Mesenchymal stem cell (in vitro differentiated cells and primary cell): ENCODE measurements at places on chromosomes 11 and 22.

DNA sequence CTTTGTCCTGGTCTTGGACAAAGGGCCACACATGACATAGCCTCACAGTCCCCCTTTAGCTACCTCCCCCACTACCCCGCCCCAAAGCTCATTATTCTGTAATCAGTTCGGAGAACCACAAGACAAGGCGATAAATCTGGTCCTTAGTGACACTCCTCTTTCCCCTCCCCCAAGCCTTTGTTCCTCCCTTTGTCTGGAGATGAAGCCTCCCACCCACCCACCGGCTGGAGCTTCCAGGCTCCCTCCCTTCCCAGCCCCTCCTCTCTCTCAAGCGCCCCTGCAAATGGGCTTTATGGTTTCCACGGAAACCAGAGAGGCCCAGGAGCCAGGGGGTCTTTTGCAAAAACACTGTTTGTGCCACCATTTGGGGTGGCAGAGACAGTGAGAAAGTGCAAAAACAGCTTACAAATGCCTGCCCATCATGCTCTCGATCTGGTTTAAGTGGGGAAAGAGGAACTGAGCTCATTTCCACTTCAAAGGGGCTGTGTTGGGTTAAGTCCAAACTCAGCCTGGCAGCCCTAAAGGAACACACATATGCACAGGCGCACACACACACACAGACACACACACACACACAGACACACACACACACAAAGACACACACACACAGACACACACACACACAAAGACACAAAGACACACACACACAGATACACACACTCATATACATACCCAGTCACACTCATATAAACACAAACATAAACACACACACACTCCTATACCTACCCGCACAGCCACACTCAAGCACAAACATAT is 23.5 kb downstream of the APLNR start:
- DNase-seq = peak; percentile 10

- DNase-seq = no peak
Observed at GRCh38 chr11:13228572-13228971, 49.0 kb upstream of the BMAL1 start.

DNA sequence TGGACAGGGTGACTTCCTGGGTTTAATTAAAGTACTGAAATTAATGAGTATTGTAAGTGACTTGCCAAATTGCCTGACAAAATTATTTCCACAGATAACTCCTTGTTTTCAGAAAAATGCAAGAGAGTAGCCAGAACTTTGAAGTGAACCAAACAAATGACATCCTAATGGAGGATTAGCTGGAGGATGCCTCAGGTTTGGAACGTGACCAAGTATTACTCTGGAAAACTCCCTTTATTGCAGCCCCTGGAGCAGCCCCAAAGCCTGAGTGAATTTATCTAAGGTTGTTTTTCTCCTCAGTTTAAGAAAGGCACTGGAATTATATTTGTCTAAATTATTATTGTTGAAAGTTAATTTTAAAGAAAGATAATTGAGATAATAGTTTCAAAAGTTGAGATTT is 343.6 kb upstream of the MTNR1B start:
- no peak for DNase-seq

DNA sequence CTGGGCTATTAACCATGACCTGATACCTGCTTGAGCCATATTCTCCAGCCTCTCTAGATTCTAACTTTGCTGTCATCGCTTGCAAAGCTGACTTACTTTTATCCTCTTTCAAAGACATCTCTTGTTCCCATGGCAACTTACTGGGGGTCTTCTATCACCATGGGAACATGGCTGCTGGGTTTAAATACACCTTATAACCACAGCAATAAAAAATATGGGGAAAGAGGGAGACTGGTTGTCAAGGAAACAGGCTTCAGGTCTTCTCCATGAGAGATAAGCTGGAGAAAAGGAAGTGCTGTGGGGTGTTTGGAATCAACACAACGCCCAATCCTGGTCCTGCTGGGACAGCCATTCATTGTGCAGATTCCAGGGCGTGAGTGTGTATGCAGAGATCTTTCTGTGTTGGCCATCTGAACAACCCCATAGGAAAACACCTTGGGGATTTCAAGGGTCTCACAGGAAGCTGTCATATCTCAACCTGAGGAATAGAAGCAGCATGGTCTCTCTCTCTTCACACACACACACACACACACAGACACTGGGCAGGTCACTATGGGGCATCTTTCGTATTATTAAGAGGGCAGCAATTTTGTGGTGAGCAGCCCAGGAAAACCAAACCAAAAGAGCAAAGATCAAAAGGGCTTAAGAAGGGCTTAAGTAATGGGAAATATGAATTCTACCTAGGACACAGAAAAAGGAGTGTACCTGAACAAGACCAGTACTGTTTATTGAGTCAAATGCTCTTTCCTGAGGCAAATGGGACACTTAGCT is 344.7 kb upstream of the NCAM1 start:
- DNase-seq = no peak

GRCh38 chr22:23103199-23103954 is 33.1 kb downstream of the GNAZ start:
- DNase-seq = no peak

DNA sequence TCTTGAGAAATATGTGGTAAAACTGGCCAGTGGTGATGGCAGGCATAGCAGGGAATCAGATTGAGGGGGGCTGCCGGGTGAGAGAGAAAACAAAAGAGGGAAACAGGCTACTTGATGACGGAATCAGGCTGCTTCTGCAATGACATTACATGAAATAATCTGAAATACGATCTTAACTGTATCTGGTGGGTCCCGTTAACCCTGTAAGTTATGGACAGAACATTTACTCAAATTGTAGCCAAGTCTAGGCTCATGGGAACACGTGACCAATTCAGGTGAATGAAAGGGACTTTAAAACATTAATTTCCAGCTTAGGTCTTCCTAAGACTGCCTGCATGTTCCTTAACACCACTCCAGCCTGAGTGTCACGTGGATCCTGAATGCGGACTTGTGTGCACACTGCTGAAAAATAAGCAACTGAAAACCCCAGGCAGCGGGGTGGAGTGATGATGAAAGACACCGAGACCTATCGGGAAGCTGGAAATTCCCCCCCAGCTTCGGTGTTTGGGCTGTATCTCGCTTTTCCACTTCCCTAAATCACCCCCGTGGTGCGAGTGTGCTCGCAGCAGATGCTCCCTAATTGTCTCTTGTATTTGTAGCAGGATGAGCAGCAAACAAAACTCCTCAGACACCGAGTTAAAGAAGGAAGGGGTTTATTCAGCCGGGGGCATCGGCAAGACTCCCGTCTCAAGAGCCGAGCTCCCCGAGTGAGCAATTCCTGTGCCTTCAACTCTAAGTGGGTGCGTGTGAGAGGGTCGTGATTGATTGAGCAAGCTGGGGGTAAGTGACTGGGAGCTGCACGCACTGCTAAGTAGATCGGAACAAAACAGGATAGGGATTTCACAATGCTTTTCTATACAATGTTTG is 145.0 kb upstream of the GRK3 start:
- peak; percentile 27 for DNase-seq

DNA sequence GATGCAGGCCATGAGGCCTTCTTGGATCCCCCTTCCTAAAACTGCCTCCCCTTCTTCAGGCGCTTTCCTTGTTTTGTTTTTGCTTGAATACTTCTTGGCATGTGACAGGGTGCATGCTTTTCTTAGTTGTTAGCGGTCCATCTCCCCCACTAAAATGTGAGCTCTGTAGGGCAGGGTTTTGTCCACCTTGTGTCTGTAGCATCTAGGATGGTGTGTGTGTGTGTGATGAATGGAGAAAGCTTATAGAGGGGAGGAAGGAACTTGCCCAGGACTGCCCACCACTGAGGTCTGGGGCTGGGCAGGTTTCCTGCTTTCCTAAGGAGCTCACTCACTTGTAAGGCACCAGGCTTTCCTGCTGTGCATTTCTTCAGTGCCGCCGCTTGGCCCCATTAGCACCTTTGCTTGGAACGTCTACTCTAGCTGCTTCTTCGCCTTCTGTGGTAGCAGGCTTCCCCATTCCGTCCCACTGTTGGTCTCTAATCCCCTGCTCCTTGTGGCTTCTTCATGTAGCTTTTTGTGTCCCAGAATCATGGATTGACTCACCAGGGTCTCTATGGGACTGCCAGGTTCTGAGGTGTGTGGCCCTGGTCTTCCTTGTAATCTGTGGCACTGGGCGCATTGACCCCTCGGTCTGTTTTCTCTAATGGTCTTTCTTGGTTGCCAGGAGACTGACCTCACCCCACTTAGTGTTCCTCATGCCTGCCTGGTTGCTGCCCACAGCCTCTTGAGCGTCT is 3.3 kb downstream of the DGCR8 start:
- no peak for DNase-seq

- no peak for DNase-seq
Observed at GRCh38 chr11:109241988-109242536, 179.9 kb upstream of the C11orf87 start.

DNA sequence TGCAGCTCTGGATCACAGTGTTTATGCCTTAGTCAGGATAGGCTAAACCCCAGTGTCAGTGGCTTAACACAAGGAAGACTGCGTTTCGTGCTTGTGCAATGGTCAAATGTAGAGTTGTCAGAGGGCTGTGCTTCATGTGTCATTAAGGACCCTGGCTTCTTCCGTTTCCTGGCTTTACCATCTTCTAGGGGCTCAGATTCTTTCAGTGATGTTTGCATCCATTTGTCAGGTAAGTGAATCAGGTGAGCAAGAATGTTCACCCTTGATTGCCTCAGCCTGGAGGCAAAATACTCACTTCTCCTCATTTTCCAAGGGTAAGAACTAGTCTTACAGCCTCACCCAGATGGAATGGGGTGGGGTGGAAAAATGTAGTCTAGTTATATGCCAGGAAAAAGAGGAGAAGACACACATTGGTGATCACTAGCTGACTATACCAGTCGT is 20.5 kb upstream of the AMOTL1 start:
- DNase-seq = no peak

DNA sequence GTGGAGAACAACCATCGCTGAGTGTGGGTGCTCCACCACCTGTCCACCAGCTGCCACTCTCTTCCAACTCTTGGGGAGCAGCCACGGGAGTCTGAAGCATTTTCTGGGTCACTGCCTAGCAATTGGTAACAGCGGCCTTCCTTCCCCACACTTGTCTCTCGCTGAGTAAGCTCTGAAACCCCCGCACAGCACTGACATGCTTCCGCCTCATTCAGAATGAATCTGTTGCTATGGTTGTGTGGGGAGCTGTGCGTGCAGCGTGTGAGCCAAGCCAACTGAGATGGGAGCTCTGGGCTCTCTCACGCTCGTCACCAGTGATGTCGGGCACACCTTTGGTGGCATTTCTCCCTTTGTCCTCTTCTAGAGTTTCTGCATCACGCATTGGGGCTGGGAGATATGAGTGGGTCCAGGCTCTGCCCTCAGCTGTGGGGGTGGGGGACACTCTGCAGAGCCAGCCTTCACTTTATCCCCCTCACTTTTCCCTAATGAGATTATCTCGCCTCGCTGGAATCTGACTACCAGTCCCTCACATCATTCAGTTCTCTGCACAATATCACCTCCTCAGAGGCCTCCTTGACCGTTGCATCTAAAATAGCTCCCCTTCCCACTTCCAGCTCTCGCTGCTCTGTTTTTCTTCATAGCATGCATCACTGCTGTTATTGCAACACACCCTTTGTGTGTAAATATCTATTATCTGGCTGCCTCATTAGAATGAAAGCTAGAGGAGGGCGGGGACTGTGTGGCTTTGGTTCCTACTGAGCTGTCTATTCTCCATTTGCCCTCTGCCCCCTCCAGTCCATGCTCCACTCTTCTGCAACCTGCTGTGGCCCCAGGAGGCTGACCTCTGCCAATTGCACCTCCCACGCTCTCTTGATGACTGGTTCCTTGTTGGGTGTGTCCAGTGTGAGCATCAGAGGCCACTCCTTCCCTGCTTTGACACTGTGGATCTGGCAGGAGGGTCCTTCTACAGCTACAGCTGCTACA is 569.9 kb upstream of the CADM1 start:
- peak; percentile 36 for DNase-seq

GRCh38 chr11:66479394-66480116 is 679 bp upstream of the DPP3 start:
- DNase-seq = peak; percentile 59

DNA sequence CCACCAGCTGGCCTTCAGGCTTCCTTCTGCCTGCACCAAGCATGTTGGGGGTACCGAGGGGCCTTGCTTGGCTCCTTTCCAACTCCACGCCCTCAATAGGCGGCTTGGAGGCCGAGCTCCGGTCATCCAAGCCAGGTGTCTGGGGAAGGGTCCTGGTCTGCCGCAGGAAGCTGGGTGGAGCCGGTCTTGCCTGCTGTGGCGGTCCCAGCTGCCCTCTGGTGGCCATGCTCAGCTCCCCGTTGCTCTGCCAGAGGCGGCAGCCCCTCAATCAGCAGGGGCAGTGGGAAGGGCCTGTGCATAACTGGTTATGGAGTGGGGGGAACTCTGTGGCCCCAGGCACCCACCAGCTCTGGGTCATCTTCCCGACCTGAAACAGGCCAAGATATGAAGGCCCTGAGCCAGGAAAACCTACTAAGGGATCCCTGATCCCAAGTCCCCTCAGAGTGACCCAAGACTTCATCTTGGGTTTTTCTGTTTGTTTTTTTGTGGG is 3.2 kb downstream of the ARVCF start:
- peak; percentile 60 for DNase-seq

- no peak for DNase-seq
Observed at GRCh38 chr11:35853971-35854370, 89.9 kb upstream of the LDLRAD3 start.

DNA sequence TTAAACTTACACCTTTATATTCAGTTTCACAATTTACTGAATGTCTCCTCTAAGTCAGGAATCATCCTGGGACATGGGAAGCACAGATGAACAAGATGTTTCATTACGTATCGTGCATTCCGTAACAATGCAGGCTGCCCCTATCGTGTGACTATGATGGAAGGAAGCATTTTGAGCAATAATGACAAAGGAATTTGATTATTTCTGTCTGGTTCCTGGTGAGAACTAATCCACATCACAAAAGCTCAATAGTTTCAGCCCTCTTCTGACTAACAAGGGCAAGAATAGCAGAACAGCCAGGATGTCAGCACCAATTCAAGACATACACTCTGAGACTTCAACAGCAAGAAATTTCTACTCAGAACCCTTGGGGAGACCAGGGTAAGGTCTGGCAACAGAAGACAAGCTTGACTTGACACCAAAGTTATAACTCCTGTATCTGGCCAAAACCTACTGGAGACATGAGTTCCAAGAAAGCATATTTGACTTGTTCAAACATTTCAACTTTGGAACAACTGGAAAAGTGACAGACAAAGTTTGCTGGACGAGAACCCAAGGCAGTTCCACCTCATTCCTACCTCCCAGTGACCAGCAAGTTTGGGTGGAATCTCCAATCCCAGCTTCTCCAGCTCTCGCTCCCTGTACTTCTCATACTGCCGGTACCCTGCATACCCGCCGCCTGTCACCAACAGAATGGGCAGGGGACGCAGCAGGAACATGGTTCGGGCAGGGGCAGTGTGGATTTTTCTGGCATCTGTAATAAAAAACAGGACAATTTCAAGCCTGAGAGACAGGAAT is 14.3 kb downstream of the PISD start:
- peak; percentile 74 for DNase-seq

DNA sequence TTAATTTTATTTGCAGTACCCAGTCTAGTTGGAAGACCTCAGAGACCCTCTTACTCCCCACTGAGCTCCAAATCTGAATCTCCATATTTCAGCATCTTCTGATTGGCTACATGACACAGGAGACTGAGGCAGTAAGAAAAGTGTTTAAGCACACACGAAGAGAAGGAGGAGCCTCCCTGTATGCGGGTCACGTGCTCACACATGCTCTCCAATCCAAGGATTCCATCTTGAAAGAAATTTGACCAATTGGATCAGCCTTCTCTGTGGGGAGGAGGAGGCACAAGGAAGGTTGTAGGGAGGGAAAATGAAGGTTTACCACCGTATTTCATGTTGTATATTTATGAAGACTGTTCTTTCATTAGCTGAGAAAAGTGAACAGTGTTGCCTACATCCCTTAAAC is 1.2 kb downstream of the OR6T1 start:
- DNase-seq = no peak

GRCh38 chr11:131544591-131544990 is 174.2 kb downstream of the NTM start:
- no peak for DNase-seq
